ENCODE measurements at places on chromosomes 11 and 22.

DNA sequence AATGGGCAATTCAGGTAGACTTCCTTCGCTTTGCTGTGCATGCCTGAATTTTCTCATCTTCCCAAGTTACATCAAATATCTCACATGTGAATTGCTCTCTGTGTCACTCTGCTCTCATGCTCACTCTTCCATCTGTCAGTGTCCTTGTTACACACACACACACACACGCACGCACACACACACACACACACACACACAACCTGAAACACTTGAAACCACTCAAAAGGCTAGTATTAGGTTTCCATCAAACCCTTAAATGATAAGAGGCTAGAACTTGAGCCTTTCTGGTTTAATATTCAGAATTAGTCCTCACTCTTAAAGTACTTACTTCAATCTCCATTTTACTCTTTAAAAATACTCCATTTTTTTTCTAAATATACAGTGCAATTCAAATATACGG lies 282.4 kb downstream of the C11orf87 start:
- no peak for DNase-seq

DNA sequence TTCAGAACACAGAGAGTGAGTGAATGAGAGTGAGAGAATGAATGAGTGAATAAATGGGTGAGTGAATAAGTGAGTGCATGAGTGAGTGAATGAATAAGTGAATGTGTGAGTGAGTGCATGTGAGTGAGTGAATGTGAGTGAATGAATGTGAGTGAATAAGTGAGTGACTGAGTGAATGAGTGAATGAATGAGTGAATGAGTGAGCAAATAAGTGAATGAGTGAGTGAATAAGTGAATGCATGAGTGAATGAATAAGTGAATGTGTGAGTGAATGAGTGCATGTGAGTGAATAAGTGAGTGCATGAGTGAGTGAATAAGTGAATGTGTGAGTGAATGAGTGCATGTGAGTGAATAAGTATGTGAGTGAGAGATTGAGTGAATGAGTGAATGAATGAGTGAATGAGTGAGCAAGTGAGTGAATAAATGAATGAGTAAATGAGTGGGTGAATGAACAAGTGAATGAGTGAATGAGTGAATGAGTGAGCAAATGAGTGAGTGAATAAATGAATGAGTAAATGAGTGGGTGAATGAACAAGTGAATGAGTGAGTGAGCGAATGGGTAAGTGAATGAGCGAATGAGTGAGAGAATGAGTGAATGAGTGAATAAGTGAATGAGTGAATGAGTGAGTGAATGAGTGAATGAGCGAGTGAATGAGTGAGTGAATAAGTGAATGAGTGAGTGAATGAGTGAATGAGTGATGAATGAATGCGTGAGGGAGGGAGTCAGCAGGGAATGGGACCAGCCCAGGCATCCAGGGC lies 21.3 kb upstream of the MUC5B start:
- no peak for DNase-seq

GRCh38 chr11:65615950-65616574 lies 486 bp downstream of the PCNX3 start:
- no peak for DNase-seq

- no peak for DNase-seq
Observed at GRCh38 chr22:24209687-24210086, 28.4 kb downstream of the SUSD2 start.

DNA sequence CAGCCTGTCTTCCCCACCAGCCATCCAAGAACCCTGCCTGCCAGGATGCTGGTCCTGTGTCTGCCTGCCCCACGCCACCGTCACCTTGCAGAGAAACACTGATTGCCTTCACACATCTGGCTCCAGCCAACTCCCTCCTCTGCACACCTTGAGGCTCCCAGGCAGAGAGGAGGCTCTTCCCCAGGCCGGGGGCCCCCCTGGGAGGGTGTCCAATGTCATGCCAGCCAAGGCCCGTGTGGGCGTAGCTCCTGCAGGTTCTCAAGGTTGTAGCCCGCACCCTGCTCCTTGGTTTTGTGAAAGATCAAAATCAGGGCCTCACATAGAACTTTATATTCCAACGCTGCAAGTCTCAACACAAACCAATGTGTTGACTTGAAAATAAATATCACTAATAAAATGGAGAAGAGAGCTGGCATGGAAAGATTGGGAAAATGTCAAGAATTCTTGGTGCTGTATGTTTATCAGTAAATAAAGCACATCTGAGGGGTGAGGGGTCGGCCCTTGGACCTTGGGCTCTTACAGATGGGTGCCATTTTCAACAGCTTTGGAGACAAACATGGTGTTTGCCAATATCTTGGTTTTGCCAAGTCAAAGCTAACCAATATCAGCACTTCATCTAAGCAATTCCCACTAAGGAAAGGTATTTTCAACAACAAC lies 6.7 kb upstream of the PPARA start:
- DNase-seq = no peak

DNA sequence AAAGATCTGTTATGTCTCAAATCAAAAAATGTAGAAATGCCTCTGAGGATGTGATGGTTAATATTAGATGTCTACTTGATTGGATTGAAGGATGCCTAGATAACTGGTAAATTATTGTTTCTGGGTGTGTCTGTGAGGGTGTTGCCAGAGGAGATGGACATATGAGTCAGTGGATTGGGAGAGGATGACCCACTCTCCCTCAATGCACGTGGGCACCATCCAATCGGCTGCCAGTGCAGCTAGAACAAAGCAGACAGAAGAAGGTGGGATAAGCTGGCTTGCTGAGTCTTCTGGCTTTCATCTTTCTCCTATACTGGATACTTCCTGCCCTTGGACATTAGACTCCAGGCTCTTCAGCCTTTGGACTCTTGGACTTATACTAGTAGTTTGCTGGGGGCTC lies 430.3 kb downstream of the SOX6 start:
- no peak for DNase-seq

DNA sequence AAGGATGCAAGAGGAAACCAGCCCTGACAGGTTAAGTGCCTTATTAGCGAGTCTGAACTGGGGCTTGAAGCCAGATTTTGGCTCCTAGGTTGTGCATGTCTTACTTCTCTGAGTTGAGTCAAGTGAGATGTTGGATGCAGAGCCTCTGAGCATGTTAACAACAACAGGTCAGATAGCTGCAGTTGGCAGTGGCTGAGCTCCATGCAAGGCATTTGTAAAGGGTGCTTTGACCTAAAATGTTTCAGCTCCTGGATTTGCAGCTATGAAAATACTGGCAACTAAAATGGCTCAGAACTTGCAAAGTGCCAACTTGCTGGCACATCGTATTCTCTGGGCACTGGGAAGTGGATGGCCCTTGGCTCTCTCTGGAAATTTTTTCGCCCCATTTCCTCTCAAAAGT lies 16.4 kb upstream of the CSRP3 start:
- no peak for DNase-seq

DNA sequence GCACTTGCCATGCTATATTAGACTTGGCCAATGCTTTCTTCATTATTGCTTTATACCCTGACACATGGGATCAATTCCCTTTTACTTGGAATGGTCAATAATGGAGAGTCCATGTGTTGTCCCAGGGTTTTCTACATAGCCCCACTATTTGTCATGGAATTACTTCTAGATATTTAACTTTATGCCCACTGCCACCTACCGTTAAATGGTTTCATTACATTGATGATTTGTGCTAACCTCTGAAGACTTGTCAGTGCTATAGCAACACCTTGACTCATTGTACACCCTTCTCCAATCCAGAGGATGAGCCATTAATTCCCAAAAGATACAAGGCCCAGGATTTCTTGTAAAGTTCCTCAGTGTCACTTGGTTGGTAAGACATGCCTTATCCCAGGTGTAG lies 31.4 kb upstream of the SLC22A25 start:
- DNase-seq = no peak

GRCh38 chr11:114346709-114347141 lies 50.5 kb downstream of the NNMT start:
- no peak for DNase-seq

GRCh38 chr11:28089378-28089777 lies 18.6 kb downstream of the KIF18A start:
- DNase-seq = no peak

GRCh38 chr11:128519338-128519737 lies 68.0 kb downstream of the ETS1 start:
- no peak for DNase-seq

DNA sequence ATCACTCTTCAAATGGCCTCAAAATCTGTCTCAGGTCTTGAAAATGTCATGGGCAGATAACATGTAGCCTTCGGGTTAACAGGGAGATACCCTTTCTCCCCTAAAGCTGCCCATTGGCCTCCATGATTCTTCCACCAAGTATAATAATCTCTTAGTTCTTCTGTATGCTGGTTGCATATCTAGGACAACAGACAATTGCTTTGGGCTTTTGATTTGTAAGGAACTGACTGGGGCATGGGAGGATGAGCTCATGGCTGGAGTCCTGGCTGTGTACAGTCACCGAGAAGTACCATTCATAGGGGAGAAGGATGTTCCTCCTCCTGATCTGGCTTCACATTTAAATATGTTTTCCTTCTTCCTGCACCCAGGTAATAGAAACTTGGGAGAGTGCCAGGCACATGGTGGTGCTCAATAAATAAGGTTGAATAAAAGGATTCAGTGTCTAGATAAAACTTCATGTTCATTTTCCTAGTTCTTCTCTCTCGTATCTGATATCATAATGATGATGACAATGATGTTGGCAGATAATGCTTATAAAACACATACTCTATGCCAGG lies 2.8 kb upstream of the AMPD3 start:
- DNase-seq = no peak

GRCh38 chr11:10303558-10304363 lies 1.1 kb upstream of the ADM start:
- peak; percentile 71 for DNase-seq

GRCh38 chr11:63553759-63554158 lies 9.4 kb downstream of the PLAAT2 start:
- DNase-seq = no peak

GRCh38 chr22:43421914-43422615 lies 10.3 kb downstream of the MPPED1 start:
- no peak for DNase-seq

- no peak for DNase-seq
Observed at GRCh38 chr11:12070446-12071267, 39.7 kb upstream of the MICAL2 start.

GRCh38 chr11:2779981-2780849 lies 80.4 kb upstream of the KCNQ1OT1 start:
- DNase-seq = peak; percentile 25

- DNase-seq = peak; percentile 88
Observed at GRCh38 chr22:31561238-31561887, 65.0 kb downstream of the SFI1 start.

GRCh38 chr11:78041843-78042440 lies 18.9 kb upstream of the KCTD14 start:
- no peak for DNase-seq

DNA sequence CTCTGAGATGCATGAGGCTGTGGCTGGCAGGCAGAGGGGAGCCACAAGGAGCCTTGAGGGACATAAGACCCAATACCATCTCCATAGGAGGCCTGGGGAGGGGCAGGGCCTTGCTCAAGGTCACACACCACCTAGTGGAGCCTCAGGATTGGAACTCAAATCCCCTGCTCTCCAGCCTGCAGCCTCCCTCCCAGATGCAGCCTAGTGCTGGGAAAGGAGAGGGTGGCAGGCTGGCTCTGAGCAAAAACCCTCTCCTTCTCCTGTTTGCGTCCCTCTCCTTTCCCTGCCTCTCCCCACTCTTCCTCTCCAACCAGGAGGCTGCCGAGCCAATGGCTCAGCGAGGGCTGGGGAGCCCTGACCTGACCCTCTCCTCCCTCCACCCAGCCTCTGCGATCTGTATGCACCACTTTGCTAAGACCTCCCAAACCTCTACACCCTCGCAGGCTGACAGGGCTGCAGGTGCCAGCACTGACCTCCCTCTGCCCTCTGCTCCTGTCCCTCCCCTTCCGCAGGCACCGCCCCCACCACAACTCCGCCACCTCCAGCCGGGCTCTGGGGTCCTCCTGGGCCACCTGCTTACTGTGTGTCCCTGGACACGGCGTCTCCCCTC lies 14.7 kb downstream of the IGLL1 start:
- peak; percentile 22 for DNase-seq

GRCh38 chr11:119671561-119672015 lies 57.4 kb downstream of the NECTIN1 start:
- no peak for DNase-seq

- no peak for DNase-seq
Observed at GRCh38 chr11:102385085-102386007, 38.3 kb downstream of the BIRC2 start.

- no peak for DNase-seq
Observed at GRCh38 chr22:27378311-27378800, 423.2 kb downstream of the MN1 start.

GRCh38 chr11:64059339-64060140 lies 23.8 kb downstream of the FLRT1 start:
- DNase-seq = no peak

- no peak for DNase-seq
Observed at GRCh38 chr11:9225748-9226298, 39.3 kb downstream of the DENND5A start.

- DNase-seq = no peak
Observed at GRCh38 chr11:107249054-107249453, 208.6 kb downstream of the CWF19L2 start.

GRCh38 chr11:75223954-75224643 lies 16.5 kb upstream of the TPBGL start:
- DNase-seq = peak; percentile 12

DNA sequence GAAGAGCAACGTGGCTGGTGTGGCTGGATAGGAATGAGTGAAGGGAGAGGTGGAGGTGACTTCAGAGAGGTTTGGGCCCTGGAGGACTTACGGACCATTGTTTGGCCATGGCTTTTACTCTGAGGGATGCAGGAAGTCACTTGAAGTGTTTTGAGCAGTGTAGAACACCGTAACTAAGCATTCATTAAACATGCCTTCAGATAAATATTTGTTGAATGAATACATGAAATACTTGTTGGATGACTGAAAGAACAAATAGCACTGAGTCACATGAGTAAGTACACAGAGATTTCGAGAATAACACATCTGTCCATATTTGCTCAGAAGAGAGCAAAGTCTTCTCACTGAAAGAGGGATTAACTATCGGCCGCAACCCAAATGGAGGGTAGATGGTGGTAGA lies 182.7 kb upstream of the SNX19 start:
- DNase-seq = no peak

- DNase-seq = no peak
Observed at GRCh38 chr11:120066738-120067437, 71.0 kb downstream of the TRIM29 start.

- DNase-seq = no peak
Observed at GRCh38 chr11:115348416-115348815, 155.8 kb downstream of the CADM1 start.

- DNase-seq = no peak
Observed at GRCh38 chr11:83336993-83337392, 50.8 kb upstream of the CCDC90B start.

- no peak for DNase-seq
Observed at GRCh38 chr22:41264408-41264941, 21.5 kb downstream of the RANGAP1 start.

DNA sequence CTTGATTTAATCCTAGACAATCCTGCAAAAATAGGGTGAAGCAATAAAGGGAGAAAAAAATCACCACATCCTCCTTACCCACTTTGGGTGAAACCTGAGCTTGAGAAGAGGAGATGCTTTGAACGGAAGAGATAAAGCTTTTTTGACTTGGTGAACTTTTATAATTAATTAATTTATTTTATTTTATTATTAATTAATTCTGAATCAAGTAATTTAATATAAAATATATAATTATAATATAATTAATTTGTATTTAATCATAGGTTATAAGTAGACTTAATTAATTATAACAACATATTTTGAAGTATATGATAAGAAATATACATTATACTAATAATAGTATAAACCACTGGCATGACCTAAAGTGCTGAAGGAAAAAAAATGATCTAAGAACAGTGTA lies 2164.8 kb downstream of the LRRC4C start:
- DNase-seq = no peak

Data from left colon (tissue), 2 donors.